H9 (cell line): ENCODE measurements at places on chromosomes 2 and 18. TPM values are rescaled to one million over a fixed set of nuclear protein-coding genes. Genes with fewer than 3 reads are reported as not detected.

DNA sequence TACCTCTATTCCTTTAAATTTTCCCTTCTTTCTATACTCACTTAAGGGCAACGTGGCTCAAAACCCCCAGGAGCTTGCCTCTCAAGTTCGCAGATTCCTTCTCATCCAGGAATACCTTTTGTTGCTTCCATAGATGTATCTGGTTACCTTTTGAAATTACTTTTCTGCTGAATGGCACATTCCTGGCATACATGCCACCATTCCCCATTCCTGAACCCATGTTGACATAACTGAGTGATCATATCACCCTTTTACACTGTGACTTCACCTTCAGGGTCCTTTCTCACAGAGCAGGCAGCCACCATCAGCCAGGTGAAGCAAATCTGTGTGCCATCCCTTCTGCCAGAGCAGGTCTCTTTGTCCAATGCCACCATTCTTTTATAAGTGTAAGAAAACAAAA, 615.8 kb downstream of the ARHGAP15 start:
- no peak overlapping the region for H3K27ac ChIP-seq
- H3K36me3 ChIP-seq: no peaks in the 10 kb centered on the region
- H3K4me1 ChIP-seq: no peaks in the 10 kb centered on the region; the same call in 1 of the 2 replicates
- no peak overlapping the region for H3K4me3 ChIP-seq
- DNase-seq: no peak

DNA sequence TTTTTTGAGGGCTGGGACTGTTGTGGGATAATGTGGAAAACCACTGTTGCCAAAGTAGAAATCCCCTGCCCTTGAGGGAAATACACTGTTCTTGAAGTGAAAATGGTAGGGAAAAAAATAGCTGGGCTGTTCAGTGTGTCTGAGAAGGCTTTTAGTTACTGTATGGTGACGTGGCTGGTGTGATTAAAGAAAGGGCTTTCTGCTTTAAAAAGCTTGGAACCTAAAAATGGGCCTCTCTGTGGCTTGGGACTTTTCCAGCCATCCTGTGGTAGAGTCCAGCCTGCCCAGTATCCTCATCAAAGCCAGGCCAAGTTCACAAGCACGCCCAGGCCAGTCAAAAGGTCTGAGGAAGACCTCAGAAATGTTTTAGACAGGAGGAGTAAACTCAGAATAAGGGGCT, 6.8 kb downstream of the MGAT5 start:
- H3K4me1 ChIP-seq: peaks cover 10% of the 10 kb centered on the region; the same call in 1 of the 2 replicates
- H3K4me3 ChIP-seq: no peak overlapping the region
- no peaks in the 10 kb centered on the region for H3K36me3 ChIP-seq
- no peaks in the 10 kb centered on the region for H3K27me3 ChIP-seq
- no peak for DNase-seq
- no peak overlapping the region for H3K27ac ChIP-seq

- H3K4me3 ChIP-seq: no peak overlapping the region
- H3K27ac ChIP-seq: no peak overlapping the region
- no peak for DNase-seq
- no peaks in the 10 kb centered on the region; the same call in 1 of the 2 replicates for H3K4me1 ChIP-seq
Measured at GRCh38 chr2:61448229-61448628, 22.7 kb downstream of the USP34 start.

- no peaks in the 10 kb centered on the region for H3K36me3 ChIP-seq
- no peaks in the 10 kb centered on the region; the same call in 1 of the 2 replicates for H3K4me1 ChIP-seq
- H3K27me3 ChIP-seq: no peaks in the 10 kb centered on the region; the same call in 1 of the 2 replicates
- H3K27ac ChIP-seq: no peak overlapping the region
- H3K4me3 ChIP-seq: no peak overlapping the region
Measured at GRCh38 chr2:241863536-241863954, 4.9 kb upstream of the PDCD1 start.

DNA sequence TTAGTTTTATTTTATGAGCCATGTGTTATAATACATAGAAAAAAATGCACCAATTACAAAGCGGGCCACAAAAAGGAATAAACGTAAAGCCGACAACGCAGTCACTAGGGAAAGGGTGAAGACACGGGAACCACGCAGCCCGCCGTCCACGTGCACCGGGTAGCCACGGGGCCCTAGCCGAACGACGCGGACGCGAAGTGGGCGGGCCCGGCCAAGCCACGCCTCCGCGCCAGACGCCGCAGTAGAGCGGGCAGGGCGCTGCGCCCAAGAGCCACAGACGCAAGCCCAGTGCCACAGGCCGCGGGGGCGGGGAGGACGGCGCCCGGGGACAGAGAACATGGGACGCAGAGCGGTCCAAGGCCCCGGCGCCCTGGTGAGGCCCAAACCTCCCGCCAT, at the start of gene DUSP28:
DUSP28 (plus strand) TSS at position 274 of the 396 bp plus-strand sequence. CDS start 328 bp downstream, outside the sequence.
- H3K27ac ChIP-seq: no peak within 1 kb of the TSS
- no peaks in the 10 kb centered on the region for H3K36me3 ChIP-seq
- H3K4me1 ChIP-seq: no peaks in the 10 kb centered on the region

- no peak overlapping the region for H3K4me3 ChIP-seq
- no peaks in the 10 kb centered on the region for H3K4me1 ChIP-seq
- H3K27ac ChIP-seq: no peak overlapping the region
- no peaks in the 10 kb centered on the region for H3K27me3 ChIP-seq
- H3K36me3 ChIP-seq: no peaks in the 10 kb centered on the region
Measured at GRCh38 chr18:66438711-66439536, 165.0 kb downstream of the CDH19 start.

GRCh38 chr2:43832457-43832856, 6.2 kb downstream of the ABCG5 start:
- no peaks in the 10 kb centered on the region for H3K27me3 ChIP-seq
- DNase-seq: no peak
- H3K36me3 ChIP-seq: no peaks in the 10 kb centered on the region
- H3K27ac ChIP-seq: no peak overlapping the region
- no peak overlapping the region for H3K4me3 ChIP-seq

DNA sequence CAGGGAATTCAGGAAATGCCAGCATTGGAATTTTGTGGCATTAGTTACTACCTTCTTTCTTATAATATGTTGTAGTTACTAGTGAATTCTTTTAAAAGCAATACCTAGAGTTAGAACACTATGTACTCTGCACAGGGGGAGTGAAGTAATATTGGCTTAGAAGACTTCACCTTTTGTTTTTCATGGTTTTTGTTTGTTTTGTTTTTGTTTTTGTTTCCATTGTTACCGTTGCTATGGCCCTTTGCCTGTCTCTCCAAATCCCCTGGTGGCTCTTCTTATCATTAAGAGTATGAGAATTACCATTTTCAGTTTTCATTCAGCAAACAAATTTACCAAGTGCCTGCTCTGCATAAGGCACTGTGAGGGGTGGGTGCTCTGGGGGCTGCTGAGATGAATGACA, 160.1 kb downstream of the HAUS1 start:
- no peak overlapping the region for H3K4me3 ChIP-seq
- H3K27ac ChIP-seq: no peak overlapping the region
- DNase-seq: no peak
- no peaks in the 10 kb centered on the region for H3K27me3 ChIP-seq

- H3K27ac ChIP-seq: no peak overlapping the region
- no peaks in the 10 kb centered on the region; the same call in 2 of the 3 replicates for H3K36me3 ChIP-seq
- no peaks in the 10 kb centered on the region for H3K4me1 ChIP-seq
- H3K4me3 ChIP-seq: no peak overlapping the region
- DNase-seq: no peak
Measured at GRCh38 chr2:224882291-224883171, 159.7 kb downstream of the DOCK10 start.

DNA sequence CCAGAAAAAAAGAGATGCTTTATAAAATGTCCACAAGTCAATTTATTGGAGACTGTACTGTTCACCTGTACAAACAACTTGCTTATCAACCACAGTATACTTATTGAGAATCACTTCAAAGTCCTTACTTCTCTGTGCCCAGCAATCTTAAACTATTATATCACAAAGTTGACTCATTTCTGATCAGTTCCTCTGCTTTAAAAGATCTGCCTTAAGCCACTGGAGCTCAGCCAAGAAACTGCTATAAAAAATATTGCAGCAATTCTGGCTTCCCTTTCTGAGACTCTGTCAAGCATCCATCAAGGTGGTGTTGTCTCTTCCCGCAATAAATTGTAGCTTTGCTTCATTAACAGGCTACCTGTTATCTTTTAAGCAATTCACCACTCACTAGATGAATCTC, 375.2 kb upstream of the SPHKAP start:
- H3K4me3 ChIP-seq: no peak overlapping the region
- DNase-seq: no peak
- no peaks in the 10 kb centered on the region for H3K27me3 ChIP-seq
- H3K4me1 ChIP-seq: no peaks in the 10 kb centered on the region
- H3K36me3 ChIP-seq: no peaks in the 10 kb centered on the region

- no peak overlapping the region for H3K4me3 ChIP-seq
- H3K4me1 ChIP-seq: peaks cover 3% of the 10 kb centered on the region; the same call in 1 of the 2 replicates
- no peak overlapping the region for H3K27ac ChIP-seq
- no peak for DNase-seq
Measured at GRCh38 chr2:99706735-99707134, 216.9 kb upstream of the REV1 start.

- H3K4me3 ChIP-seq: no peak overlapping the region
- no peak overlapping the region for H3K27ac ChIP-seq
- no peak for DNase-seq
- no peaks in the 10 kb centered on the region for H3K36me3 ChIP-seq
- H3K4me1 ChIP-seq: no peaks in the 10 kb centered on the region
Measured at GRCh38 chr2:68566362-68566761, 77.0 kb upstream of the PROKR1 start.

GRCh38 chr2:160381425-160381951, 112.1 kb downstream of the RBMS1 start:
- H3K36me3 ChIP-seq: no peaks in the 10 kb centered on the region
- no peak overlapping the region for H3K27ac ChIP-seq
- DNase-seq: no peak
- H3K4me1 ChIP-seq: peaks cover 3% of the 10 kb centered on the region

DNA sequence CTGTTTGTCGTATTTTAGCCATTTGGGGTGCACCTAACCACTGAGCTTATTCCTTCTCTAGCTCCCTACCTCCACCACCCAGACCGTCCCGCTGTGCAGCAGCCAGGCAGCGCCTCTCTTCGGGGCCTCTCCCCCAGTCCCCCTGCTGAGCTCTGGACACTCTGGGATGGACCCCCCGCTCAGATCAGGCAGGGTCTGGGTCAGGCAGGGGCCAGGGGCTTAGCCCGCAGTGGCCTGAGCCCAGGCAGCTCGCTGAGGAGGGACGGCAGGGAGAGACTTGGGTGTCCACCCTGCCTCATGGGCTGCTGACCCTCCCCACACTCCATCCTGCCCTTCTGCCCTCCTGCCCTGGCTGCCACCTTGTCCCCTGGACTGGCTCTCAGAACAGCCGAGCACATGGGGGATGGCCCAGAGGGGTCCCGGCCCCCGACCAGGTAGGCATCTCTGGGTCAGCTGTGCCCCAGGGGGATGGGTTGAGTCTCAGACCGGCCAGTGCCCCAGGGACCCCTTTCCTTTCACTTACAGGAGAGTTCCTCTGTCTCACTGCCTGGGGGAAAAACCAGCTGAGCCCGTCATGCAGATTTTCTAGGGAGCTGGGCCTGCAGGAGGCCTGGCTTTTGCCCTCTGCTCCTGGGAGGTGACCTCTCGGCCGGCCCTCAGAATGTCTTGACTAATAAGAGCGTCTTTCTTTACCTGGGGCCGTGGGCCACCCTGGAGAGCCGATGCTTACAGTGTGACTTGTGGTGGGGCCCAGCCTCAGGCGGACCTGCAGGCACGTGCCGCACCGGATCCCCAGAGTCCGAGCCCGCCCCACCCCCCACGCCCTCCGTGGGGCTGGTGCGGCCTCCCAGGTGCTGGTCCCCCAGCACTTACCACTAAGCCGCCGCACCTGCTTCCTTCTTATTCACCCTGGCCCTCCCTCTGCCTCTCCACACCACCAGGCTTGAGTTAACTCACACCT, 22.8 kb upstream of the PXDN start:
- H3K27me3 ChIP-seq: no peaks in the 10 kb centered on the region
- no peaks in the 10 kb centered on the region; the same call in 2 of the 3 replicates for H3K36me3 ChIP-seq
- peak; percentile 38 for DNase-seq
- no peak overlapping the region for H3K27ac ChIP-seq

DNA sequence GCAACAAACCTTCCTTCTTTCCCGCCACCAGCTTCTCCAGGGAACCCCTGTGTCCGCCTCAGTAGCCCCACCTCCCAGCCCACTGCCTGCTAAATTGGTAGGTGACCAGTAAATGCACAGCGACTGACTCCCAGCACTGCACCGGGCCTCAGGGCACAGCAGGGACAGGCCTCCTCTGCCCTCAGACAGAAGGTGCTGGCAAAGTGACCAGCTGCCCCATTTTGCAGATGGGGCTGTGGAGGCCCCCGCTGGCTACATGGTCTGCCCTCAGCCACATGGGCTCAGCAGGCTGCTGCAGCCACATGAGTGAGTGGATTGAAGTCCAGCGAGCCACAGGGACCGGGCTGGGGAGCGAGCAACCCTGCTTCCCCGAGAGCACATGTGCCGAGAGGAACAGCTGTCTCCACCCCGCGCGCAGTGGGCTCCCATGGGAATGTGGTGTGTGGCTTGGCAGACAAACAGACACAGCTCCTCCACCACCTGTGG, 7.8 kb upstream of the NPPC start:
- no peak overlapping the region for H3K27ac ChIP-seq
- no peak overlapping the region for H3K4me3 ChIP-seq
- no peaks in the 10 kb centered on the region for H3K36me3 ChIP-seq
- no peaks in the 10 kb centered on the region for H3K27me3 ChIP-seq
- no peak for DNase-seq

- H3K27me3 ChIP-seq: no peaks in the 10 kb centered on the region
- H3K36me3 ChIP-seq: peaks cover 9% of the 10 kb centered on the region
- H3K4me1 ChIP-seq: peaks cover 4% of the 10 kb centered on the region; the same call in 1 of the 2 replicates
- H3K4me3 ChIP-seq: no peak overlapping the region
- DNase-seq: no peak
- no peak overlapping the region for H3K27ac ChIP-seq
Measured at GRCh38 chr18:58052960-58053359, 8.9 kb downstream of the NEDD4L start.

GRCh38 chr18:11953113-11953512, 28.2 kb upstream of the IMPA2 start:
- no peak overlapping the region for H3K27ac ChIP-seq
- H3K4me1 ChIP-seq: no peaks in the 10 kb centered on the region
- no peaks in the 10 kb centered on the region for H3K27me3 ChIP-seq
- no peak overlapping the region for H3K4me3 ChIP-seq
- no peak for DNase-seq
- peaks cover 3% of the 10 kb centered on the region; the same call in 1 of the 3 replicates for H3K36me3 ChIP-seq

DNA sequence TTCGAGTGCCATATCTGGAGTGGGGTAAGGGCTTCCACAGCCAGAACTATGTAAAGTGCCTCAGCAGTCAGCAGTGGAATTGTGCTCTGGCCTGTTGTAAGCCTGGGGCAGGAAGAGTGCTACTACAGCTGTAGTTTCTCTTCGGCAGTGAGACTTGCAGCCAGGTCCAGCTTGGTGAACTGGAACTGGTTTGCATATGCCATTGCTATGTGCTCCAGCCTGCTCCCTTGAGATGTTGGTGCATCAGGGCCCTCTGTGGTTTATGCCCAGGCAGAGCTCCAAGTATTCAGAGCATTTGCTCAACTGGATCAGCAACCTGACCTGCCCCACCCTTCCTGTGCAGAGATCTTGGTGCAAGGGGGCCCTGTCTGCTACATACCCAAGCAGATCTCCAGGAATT, 47.8 kb downstream of the ZNF804A start:
- no peak for DNase-seq
- no peaks in the 10 kb centered on the region for H3K27me3 ChIP-seq
- H3K4me1 ChIP-seq: no peaks in the 10 kb centered on the region
- H3K4me3 ChIP-seq: no peak overlapping the region
- no peak overlapping the region for H3K27ac ChIP-seq

Gene MALT1
- 18.0 and 18.1 TPM in 2 replicates for total RNA-seq

Gene CRYBA2
- total RNA-seq: not detected in 2 replicates

Gene TUBB8B
- 0.72 and 1.0 TPM in 2 replicates for total RNA-seq

Gene IL1F10
- total RNA-seq: not detected in 2 replicates

Gene PASK
- 66.1 and 68.0 TPM in 2 replicates for total RNA-seq

Gene RGPD3
- total RNA-seq: 0.15 and 0.22 TPM in 2 replicates

Gene FSIP2
- 1.8 and 2.4 TPM in 2 replicates for total RNA-seq

Gene RAMP1
- 0.63 and 0.75 TPM in 2 replicates for total RNA-seq

Gene COL3A1
- not detected in 2 replicates for total RNA-seq

Gene SALL3
- 51.1 and 52.4 TPM in 2 replicates for total RNA-seq

Gene SERPINB12
- not detected in 2 replicates for total RNA-seq
